ENCODE measurements at places on chromosomes 16 and 17.

GRCh38 chr17:35865412-35866340 is 3.0 kb downstream of the HEATR9 start:
- DNase-seq, result no peak

GRCh38 chr17:80084773-80085172 is 16.6 kb upstream of the GAA start:
- no peak for DNase-seq

DNA sequence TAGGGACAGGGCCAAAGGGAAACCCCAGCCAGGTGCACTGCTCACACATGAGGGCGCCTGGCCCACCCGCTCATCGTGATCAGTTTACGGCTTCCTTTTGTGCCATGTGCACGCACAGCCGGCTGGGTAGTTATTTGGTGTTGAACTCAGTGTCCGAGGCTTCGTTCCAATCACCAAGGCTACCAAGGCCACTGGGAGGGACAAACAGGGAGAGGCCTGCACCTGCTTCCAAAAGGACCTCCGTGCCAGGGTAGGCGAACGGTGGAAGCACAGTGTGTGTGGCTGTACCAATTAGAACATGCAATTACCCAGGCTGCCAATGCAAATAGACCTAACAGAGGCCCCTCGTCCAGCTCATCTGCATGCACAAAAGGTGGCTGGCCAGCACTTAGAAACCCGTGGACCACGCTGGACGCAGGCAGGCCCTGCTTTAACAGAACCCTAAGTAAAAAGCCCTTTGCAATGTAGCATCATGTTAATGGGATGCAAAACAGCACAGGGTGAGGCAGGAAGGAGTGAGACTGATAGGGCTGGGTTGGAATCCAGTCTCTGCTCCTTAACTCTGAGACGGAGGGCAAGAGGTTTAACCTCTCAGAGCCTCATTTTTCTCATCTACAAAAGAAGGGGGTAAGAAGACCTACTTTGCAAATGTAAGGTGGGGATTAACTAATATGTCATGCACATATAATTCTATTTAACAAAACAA is 204.0 kb downstream of the XYLT1 start:
- no peak for DNase-seq

DNA sequence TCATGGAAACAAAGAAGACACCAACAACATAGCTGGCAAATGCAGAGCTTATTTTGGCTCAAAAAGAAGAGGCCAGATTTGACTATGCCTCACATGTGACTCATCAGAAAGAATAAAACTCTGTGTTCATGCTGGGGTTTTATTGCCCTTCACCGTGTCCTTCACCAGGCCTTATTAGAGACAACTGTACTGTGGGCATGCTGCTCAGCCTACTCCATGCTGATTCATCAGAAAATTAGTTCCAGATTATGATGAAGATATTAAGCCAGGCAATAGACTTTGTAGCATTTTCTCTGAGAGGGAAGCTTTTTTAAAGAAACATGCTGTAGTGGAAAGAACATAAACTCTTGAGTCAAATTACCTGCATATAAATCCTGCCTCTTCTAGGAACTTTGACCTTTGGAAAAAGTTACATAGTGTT is 89.8 kb downstream of the CYB561 start:
- DNase-seq, result no peak

DNA sequence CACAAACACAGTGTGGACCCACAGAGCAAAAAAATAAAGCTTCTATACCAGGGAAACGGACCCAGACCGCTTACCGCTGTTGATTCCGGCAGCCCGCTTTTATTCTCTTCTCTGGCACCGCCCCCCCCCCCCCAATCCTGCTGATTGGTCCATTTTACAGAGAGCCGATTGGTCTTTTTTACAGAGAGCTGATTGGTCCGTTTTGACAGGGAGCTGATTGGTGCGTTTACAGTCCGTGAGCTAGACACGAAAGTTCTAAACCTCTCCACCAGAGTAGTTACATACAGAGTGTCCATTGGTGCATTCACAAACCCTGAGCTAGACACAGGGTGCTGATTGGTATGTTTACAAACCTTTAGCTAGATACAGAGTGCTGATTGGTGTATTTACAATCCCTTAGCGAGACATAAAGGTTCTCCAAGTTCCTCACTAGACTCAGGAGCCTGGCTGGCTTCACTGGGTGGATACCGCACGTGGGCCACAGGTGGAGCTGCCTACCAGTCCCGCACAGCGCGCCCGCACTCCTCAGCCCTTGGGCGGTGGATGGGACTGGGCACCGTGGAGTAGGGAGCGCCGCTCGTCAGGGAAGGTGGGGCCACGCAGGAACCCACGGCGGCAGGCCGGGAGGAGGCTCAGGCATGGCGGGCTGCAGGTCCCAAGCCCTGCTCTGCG is 92.4 kb downstream of the HAPSTR1 start:
- DNase-seq, result no peak
